H54 (cell line): ENCODE measurements at places on chromosomes 3 and 15.

DNA sequence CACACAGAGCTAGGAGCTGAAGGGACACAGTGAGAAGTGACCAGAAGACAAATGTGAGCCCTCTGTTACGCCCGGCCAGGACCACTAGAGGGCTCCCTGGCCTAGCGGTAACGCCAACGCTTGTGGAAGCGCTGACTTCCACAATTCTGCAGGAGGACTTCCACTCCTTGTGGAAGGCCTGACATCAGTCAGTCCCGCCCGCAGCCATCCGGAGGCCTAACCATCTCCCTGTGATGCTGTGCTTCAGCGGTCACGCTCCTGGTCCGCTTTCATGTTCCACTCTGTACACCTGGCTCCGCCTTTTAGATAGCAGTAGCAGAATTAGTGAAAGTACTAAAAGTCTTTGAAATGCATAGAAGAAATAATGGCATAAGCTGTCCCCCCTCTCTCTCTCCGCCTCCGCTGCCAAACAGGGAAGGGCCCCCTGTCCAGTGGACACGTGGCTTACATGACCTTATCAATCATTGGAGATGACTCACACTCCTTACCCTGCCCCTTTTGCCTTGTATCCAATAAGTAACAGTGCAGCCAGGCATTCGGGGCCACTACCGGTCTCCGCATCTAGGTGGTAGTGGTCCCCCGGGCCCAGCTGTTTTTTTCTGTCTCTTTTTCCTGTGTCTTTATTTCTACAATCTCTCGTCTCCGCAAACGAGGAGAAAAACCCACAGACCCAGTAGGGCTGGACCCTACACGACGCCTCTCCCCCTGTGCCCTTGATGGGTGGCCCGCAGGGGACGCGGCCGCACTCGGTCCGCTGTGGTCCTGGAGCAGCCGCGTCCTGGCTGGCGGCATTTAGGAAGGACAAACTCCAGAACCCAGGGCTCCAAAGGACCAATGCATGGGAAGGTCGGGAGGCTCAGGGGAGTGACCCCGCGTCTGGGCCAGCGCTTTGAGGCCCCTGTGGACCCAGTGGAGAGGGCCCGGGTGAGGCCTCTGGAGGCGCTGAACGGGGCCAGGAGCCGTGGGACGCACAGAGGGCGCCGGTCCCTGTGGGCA lies 27.0 kb upstream of the RPL32 start:
- peak; percentile 89 for DNase-seq

GRCh38 chr15:67587331-67587730 lies 44.8 kb downstream of the MAP2K5 start:
- DNase-seq, result no peak

- no peak for DNase-seq
Observed at GRCh38 chr3:170716172-170716805, 130.4 kb upstream of the SLC7A14 start.

GRCh38 chr3:66354001-66354400 lies 133.2 kb downstream of the SLC25A26 start:
- DNase-seq, result no peak

DNA sequence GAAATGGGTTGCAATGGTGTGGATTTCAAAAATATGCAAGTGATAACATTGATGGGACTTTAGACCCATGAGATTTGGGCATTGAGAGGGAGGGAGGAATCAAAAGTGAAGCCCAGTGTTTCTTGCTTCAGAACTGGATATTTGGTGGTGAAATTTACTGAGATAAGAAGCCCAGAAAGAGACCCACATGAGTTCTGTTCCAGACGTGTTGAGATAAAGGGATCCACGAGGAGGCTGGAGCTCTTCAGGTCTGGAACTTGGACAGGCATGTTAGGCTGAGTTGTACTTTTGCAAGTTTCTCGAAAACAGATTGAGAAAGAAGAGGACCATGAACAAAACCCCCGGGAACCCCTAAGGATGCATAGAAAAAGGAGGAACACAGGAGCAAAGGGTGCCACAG lies 290.2 kb downstream of the MEX3B start:
- DNase-seq, result no peak

DNA sequence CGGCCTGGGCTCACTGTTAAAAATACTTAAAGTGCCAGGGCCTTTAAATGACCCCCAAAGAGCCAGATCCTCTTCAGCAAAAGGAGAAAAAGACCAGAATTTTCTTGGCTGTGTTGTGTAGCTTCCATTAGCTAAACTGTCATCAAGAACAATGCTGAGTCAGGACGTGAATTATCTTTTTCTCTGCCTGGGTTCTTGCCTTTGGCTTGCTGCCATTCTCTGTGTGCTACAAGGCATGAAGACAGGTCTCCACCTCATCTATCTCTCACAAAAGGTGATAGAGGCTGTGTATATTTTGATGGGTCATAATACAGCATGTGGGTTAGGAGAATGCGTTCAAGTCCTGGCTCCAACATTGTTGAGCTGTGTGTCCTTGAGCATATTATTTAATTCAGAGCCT lies 52.4 kb upstream of the SELENOK start:
- no peak for DNase-seq

GRCh38 chr3:123283657-123284398 lies 82.1 kb downstream of the SEC22A start:
- DNase-seq, result no peak

DNA sequence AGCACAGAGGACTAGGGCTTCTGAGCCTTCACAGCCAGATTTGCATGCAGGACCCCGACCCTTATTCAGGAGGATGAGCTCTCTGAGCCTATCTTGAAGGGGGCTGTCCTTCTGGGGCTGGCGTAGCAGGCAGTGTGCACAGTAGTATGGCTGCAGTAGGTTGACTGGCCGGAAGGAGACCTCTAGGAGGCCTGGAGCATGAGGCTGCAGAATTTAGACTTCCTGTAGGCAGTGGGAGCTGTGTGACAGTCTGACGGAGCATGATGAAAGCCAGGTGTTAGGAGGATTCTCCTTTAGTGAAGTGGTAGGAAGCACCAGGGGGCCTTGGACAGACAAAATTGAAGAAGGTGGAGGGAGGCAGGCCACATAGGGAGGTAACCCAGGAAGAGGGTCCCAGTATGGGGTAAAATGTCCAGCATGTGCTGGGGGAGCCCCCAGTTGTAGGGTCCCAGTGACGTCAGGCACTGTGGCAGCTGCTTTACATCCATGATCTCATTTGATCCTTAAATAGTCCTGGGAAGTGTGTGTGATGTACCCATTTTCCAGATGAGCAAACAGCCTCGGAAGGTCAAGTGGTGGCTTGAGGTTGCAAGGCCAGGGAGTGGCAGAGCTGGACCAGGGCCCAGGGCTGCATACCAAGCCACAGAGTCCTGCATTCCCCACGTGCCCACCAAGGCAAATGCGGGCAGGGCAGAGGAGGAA lies 36.1 kb downstream of the SPSB4 start:
- no peak for DNase-seq

- no peak for DNase-seq
Observed at GRCh38 chr3:122298239-122298638, 26.8 kb upstream of the CSTA start.

DNA sequence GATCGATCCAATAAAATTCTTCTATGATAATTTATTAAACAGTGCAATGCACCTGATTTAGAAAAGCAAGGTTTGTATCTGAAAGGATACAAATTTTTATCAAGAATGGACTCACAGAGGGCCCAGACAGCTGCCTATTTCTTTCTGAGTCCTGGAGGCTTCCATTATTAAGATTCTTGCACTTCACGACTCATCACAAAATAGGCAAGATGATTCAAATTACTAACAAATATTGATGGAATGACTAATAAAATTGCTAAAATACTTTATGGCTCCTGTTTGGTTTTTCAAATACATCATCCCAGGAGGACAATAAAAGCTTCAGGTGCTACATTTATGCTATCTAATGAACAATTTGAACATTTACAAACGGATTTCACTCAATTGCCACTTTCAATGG lies 483.0 kb upstream of the AGTR1 start:
- DNase-seq, result no peak

DNA sequence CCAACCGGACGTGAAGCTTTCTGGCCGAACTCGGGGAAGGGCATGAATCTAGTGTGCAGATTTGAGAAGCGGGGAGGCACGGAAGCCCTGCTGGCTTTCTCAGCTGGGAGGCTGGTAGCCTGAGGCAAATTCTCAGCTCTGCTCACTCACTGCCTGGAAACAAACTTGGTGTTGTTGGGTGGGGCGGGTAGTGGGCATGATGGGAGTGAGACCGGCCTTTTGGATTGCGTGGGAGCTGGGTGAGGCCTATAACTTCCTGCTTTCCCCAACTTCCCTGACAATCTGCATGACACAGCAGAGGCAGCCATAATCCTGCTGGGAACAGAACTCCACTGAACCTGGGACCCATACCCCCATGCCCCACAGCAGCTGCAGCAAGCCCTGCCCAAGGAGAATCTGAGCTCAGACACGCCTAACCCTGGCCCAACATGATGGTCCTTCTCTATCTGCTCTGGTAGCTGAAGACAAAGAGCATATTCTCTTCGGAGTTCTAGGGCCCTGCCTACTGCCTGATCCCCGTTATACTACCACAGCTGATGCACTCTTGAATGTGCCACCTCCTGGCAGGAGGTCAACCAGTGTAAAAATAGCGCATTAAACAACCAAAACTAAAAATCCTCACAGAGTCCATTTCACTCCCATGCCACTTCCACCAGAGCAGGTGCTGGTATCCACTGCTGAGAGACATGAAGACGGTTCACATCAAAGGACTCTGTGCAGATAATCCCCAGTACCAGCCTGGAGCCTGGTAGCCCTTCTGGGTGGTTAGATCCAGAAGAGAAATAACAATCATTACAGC lies 44.7 kb downstream of the CEP70 start:
- DNase-seq, result no peak

GRCh38 chr3:32175607-32176197 lies 62.8 kb upstream of the CMTM8 start:
- peak; percentile 56 for DNase-seq

GRCh38 chr3:113064183-113064582 lies 73.4 kb downstream of the GTPBP8 start:
- DNase-seq, result no peak

DNA sequence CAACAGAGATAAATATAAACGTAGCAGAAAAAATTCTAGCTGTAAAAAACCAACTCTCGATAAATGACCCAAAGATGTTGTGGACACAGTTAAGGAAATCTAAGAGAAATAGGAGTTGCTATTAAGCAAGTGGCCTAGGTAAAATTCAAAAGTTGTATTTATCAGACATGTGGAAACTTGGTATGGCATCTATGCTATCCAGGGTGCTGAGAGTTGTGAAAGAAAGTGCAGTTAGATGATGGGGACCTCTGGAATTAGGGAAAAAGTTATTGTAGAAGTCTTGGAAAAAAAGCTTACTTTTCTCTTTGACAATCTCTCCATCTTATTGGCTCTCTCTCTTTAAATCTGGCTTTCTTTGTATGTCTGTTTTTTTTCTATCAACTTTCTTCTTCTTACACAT lies 1090.9 kb downstream of the TBL1XR1 start:
- no peak for DNase-seq

- peak; percentile 64 for DNase-seq
Observed at GRCh38 chr3:50194128-50194902, 2.9 kb downstream of the GNAT1 start.

- no peak for DNase-seq
Observed at GRCh38 chr15:66996094-66996493, 69.3 kb upstream of the SMAD3 start.

- peak; percentile 15 for DNase-seq
Observed at GRCh38 chr3:192188218-192188835, 539.0 kb downstream of the FGF12 start.

DNA sequence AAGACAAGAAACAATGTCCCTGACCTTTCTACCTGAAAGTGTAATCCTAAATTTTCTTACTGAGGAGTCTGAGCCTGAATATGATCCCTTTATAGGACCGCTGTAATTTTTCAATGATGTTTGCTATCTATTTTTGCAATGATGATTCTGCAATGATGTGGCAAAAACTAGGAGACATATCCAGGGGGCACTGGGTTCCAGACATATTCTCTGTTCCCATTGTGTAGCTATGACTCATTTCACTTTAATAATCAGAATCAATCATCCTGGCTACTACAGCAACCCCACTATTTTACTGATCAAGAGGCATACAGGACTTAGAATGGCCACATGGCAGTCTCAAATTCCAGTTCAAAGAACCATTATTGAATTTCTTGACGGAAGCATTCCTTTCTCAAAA lies 85.9 kb downstream of the AQR start:
- DNase-seq, result no peak

DNA sequence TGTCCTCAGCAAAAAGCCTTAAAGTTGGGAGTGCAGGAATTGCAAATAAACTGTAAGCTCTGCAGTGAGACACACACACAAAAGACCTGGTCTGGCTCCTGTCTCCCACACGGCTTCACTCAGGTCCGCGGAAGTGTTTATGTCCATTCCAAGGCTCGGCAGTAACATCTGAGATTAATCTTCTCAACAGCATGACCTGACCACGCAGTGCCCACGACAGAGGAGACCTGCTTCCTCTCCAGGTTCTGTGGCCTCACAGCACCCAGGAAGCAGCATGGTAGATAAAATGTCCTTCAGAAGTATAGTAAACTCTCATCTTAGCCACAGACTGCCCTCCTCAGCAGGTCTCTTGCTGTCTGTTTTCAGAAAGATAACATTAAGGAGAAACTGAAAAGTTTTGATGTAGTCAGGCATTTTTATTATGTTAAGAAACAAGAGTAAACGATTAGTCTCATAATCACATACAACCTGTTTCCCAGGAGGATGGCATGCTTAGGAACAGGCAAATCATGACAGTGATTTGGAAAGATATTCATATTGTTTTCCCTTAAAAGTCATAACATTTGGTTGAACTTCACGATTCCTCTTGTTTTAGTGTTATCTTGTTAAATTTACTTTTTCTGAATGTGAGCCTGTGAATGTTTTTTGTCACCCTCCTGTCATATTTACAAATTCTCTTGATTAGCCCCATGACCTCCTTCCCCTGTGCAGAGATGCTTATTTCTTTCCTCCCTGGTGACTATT lies 34.6 kb downstream of the CD200R1L start:
- no peak for DNase-seq

DNA sequence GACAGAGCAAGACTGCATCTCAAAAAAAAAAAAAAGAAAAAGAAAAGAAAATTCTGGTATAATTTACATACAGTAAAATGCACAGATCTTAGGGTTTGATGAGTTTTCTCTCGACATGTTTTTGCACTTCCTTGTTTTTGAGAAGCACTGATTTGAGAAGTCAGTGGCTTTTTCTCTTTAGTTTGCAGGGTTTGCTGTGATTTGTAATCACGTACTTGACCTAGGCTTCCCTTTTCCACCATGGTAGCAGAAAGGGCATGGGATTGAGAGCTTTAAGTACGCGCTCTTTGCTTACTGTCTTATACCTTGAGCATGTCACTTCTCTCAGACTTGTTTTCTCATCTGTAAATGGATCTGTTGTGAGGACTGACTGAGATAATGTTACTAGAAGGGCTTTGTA lies 4.1 kb downstream of the VHL start:
- no peak for DNase-seq
